ENCODE measurements at places on chromosomes 13 and 19. TPM values are rescaled to one million over a fixed set of nuclear protein-coding genes. Genes with fewer than 3 reads are reported as not detected.

Gene ZNF507
- 46.3 TPM for total RNA-seq

Gene NAPSA
- 8.2 TPM for total RNA-seq

Gene GPATCH1
- 20.0 TPM for total RNA-seq

Gene ZNF665
- total RNA-seq = 1.6 TPM

Gene CYP2A6
- not detected for total RNA-seq

Gene CEACAM20
- total RNA-seq = not detected

Gene PBX4
- total RNA-seq = 30.9 TPM

GRCh38 chr13:45915686-45916439, 64.3 kb upstream of the SIAH3 start:
- DNase-seq = no peak

- no peak for DNase-seq
Measured at GRCh38 chr19:11552666-11553372, 6.2 kb downstream of the ELOF1 start.

DNA sequence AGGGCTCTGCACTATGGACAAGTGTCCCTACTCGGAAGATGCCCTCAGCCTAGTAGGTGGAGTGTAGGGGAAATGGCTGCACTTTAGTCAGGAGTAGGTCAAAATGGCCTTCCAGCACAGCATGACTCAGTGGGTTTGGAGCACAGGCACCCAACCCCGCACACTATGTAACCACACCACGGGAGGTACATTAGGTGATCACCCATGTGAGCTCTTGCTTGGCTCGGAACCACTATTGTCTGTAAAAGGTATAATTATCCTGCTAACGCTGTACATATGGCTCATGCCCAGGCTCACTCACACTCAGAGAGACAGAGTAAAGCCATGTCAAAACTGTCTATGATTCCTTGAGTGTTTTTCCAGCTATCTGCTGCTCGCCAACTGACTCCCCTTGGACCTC, 156.9 kb upstream of the DACH1 start:
- DNase-seq = no peak

- no peak for DNase-seq
Measured at GRCh38 chr13:43009506-43009905, 13.9 kb upstream of the DNAJC15 start.

GRCh38 chr19:18397242-18398202, at the start of gene LRRC25:
TSS of gene LRRC25 (minus strand) at chr19:18397622. CDS start at chr19:18396963, 659 bp downstream.
- DNase-seq = no peak

DNA sequence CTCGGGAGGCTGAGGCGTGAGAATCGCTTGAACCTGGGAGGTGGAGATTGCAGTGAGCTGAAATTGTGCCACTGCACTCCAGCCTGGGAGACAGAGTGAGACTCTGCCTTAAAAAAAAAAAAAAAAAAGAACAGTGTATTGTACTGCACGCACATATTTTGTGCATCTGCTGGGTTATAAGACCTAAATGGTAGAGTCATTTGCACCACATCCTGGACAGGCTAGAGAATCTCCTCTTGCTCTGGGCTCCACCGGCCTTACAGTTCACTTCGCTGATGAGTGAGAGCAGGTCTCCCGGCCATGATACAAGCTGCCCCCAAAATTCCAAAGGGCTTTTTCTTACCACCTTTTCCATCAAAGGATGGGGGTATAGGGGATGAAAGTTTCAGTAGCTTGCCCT, 7.2 kb upstream of the SAE1 start:
- DNase-seq = no peak

DNA sequence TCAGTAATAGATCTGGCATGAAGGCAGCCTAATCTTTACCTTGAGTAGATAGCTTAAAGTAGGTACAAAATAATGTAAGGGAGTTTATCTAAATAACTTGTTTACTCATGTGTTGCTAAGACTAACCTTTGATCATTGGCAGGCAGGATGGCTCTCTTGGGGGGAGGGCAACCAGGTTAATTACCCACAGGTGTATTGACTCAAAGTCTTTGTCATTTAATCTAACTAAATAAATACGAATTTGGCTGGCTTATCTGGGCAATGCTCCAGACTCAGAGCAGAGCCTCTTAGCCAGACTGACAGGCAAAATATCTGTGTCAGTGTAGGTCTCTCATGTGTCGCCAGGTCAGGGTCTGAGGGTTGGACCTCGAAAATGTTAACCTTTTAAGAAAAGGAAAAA, 283.4 kb upstream of the KLHL1 start:
- DNase-seq = no peak

DNA sequence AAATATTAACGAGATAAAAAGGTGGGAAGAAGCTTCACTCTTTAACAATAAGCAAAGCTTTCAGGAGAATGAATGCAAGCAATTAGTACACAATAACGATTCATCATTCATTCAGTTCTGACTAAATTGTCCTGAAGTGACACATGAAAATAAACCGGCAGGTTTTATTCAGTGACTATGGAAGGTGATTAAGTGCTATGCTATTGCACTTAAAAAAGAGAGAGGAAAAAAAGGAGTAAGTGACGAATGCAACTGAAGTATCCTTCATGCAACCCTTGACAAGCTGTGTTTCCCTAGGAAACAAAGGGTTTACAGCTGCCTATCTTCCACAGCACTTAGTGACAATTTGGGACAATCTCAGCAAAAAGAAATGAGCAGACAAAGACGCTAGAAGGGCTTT, 1.4 kb downstream of the LIG4 start:
- DNase-seq = no peak

DNA sequence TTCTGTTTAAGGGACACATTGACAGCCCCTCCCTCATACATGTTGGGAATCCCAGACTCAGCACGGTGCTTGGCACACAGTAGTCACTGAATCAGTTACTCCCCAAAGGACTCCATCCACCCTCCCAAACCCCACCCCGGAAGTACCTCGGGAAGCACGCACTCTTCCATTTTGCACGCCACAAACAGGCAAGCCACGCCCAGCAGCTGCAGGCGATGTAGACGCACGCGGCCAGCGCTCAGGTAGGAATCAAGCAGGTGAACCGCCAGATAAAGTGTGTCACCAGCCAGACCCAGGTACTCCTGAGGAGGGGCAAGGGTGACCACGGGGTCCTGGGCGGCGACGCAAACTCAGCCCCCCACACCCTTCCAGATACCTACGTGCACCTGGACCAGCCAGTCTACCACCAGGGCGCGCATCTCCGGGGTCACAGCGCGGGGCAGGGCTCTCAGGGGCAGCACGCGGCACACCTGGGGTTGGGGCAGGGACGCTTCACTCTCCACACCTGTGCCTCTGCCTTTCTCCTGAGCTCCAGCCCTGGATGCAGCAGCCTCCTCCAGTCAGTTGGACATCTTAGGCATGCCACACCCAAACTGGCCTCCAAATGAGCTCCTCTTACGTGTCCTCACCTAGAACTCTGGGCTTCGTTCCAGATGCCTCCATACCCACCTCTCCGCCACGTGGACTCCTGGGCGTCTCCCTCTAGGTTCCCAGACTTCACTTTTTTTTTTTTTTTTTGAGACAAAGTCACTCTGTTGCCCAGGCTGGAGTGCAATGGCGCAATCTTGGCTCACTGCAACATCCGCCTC, 1.9 kb downstream of the CCNP start:
- no peak for DNase-seq

DNA sequence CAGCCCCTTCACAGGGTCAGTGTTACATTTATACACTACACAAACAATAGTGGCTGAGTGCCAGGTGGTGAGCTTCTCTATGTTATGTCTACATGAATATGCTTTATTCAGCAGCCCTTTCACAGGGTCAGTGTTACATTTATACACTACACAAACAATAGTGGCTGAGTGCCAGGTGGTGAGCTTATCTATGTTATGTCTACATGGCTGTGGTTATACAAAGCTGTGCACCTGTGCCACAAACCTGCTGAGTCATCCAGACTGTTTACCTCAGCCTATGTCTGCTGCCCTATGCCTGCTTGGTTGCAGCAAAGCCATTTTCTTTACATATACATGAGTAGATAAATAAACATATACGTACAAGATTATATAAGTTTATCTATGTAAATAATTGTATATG, 76.5 kb downstream of the ZNF726 start:
- no peak for DNase-seq

GRCh38 chr13:28761586-28761985, 42.8 kb upstream of the SLC46A3 start:
- DNase-seq = no peak

- no peak for DNase-seq
Measured at GRCh38 chr13:113551081-113552000, 33.2 kb upstream of the TFDP1 start.

GRCh38 chr13:32060401-32060878, 28.9 kb downstream of the FRY start:
- no peak for DNase-seq

- no peak for DNase-seq
Measured at GRCh38 chr13:38785042-38785441, 98.2 kb downstream of the FREM2 start.

GRCh38 chr13:23074075-23074828, 106.5 kb upstream of the SGCG start:
- DNase-seq = no peak

GRCh38 chr13:50955798-50956197, 46.2 kb downstream of the RNASEH2B start:
- DNase-seq = no peak

DNA sequence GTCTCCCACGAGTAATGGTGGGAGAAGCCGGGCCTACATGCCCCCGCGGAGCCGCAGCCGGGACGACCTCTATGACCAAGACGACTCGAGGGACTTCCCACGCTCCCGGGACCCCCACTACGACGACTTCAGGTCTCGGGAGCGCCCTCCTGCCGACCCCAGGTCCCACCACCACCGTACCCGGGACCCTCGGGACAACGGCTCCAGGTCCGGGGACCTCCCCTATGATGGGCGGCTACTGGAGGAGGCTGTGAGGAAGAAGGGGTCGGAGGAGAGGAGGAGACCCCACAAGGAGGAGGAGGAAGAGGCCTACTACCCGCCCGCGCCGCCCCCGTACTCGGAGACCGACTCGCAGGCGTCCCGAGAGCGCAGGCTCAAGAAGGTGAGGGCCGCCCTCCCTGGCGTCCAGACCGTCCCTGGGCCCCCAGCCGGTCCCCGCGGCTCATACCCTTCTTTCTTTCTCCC, 1.4 kb upstream of the USF2 start:
- no peak for DNase-seq

GRCh38 chr13:87666831-87667230, 4.3 kb upstream of the SLITRK5 start:
- DNase-seq = no peak

DNA sequence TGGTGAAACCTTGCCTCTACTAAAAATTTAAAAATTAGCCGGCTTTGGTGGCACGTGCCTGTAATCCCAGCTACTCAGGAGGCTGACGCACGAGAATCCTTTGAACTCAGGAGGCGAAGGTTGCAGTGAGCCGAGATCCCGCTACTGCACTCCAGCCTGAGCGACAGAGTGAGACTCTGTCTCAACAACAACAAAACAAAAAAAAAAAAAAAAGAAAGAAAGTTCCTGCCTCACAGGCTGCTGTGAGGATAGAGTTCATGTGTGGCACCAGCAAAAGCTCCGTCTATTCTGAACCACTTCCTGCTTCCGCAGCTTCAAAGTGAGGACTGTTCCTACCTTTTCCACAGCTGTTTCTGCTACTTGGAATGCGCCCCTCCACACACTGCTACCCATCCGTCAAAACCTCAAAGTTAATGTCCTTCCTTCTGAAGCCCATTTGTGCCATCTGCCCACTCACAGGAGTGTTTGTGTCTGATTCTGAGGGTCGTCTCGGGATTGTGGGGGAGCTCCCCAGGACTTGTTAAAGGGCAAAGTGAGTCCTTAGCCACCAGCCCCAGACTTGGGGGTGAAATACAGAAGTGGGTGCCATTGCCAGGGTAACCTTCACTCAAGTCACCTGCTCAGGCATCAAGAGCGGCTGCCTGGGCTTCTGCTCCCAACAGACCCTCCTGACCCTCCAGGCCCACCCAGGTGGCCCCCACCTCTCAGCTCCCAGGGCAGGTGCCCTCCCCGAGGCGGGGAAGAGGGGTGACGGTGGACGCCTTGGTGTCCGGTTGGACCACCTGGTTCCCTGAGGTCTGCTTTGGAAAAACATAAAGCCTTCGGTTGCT, 2.9 kb downstream of the MFSD12 start:
- DNase-seq = peak; percentile 60

- no peak for DNase-seq
Measured at GRCh38 chr13:101017123-101017872, 342.7 kb upstream of the TMTC4 start.

- DNase-seq = no peak
Measured at GRCh38 chr13:65133094-65133493, 2097.0 kb downstream of the PCDH9 start.

GRCh38 chr19:15463861-15464371, 428 bp downstream of the RASAL3 start:
- peak; percentile 52 for DNase-seq

DNA sequence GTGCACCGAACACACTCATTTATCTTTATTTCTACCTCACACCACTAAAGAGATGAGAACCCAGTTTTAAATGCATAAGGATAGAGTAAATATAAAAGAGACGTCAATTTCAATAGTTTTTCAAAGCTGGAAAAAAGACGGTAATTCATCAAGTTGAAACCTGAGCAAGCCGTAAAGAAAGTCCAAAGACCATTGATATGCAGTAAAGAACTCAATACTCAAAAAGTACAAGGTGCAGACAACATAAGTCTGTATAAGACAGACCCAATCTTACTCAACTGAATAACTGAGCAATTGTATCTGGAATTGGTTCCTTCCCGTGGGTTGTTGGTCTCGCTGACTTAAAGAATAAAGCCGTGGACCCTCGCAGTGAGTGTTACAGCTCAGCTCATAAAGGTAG, 82.1 kb downstream of the SERP2 start:
- no peak for DNase-seq

- no peak for DNase-seq
Measured at GRCh38 chr13:99977334-99977911, 4.2 kb upstream of the ZIC2 start.

All from naive thymus-derived CD4-positive, alpha-beta T cell (primary cell).